ENCODE measurements at places on chromosomes 16 and 17.

- no peak for DNase-seq
These were observed 19.5 kb downstream of the ATP2A3 start for GRCh38 chr17:3944485-3945388.

GRCh38 chr16:9159839-9160550, 68.6 kb downstream of the HAPSTR1 start:
- no peak for DNase-seq

DNA sequence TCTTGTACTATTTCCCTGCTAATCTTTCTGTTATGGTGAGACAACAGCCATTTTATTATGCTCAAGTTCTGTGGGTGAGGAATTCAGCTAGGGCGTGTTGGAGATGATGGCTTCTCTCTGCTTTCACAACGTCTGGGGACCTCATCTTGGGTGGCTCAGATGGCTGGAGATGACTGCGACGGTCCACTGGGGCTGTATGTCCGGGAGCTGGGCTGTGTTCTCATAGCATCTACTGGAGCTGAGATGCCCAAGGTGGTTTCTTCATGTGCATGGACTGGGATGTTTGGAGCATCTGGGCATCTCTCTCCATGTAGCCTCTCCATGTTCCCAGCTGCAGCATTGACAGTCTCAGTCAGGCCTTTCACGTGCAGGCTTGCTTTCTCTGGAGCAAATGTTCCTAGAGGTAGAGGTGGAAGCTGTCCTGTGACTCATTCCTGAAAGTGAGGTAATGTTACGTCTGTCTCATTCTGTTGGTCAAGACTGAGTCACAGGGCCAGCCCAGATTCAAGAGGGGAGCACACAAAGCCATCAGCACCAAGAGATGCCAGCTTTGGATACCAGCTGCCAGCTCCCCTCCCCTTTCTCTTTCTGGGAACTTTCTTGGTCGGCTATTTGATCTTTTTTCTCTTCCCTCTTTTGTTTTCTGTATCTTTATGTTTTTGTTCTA, 96.2 kb downstream of the RAP1GAP2 start:
- no peak for DNase-seq

DNA sequence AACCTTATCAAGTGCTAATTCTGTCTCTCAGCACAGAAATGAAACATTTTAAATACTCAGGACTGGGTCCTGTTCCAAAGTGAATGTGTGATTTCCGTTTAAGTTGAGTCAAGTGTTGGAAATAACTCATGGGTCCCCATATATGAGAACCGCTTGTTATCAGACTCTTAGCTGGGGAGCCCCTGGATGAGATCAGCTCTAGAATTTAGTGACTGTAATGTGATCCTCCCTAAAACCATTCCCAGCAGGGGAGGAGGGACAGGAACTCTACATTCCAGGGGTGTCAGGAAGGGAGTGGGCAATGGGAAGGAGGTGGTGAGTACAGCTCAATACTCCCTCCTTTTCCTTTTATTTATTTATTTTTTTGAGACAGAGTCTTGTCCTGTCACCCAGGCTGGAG, 37.5 kb downstream of the OTOA start:
- DNase-seq, result no peak

- DNase-seq, result no peak
These were observed 70.7 kb upstream of the HNF1B start for GRCh38 chr17:37815536-37815935.

GRCh38 chr17:34354637-34355036, 1.6 kb upstream of the CCL13 start:
- DNase-seq, result no peak

DNA sequence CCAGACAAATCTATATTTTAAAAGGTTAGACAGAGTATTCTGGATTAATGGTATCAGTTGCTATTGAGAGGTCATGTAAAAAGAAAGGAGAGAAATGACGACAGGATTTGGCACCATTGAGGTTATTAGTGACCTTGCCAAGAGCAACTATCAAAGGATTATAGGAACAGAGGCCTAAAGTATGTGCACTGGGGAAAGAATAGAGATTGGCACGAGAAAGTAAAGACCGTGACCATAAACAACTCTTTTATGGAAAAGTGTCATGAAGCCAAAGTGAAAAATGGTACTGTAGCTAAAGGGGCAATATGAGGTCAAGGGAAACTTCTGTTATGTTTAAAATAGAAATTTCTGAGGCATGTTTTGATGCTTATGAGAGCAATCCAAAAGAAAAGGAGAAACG, 115.2 kb upstream of the KIF2B start:
- DNase-seq, result no peak

GRCh38 chr17:50918933-50919296, 52.8 kb upstream of the TOB1 start:
- no peak for DNase-seq

- DNase-seq, result no peak
These were observed 20.9 kb upstream of the RASD1 start for GRCh38 chr17:17516941-17517720.

DNA sequence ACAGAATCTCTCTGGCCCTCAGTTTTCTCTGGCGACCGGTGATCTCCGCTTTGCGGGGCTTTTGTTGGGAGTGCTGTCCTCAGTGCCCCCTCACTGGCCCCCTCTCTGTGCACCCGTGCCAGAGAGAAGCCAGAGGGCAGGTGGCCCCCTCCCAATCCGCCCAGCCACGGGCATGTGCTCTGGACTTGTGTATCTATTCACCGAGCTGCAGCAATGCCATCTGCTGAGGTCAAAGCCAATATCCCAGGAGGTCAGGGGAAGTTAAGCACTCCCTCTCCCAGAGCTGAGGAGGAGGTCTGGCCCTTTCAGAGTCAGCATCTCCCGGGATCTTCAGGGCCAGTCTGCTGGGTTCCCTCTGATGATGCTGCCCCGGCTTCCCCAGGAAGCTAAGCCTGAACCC, 5.1 kb downstream of the CACNG5 start:
- DNase-seq, result no peak

DNA sequence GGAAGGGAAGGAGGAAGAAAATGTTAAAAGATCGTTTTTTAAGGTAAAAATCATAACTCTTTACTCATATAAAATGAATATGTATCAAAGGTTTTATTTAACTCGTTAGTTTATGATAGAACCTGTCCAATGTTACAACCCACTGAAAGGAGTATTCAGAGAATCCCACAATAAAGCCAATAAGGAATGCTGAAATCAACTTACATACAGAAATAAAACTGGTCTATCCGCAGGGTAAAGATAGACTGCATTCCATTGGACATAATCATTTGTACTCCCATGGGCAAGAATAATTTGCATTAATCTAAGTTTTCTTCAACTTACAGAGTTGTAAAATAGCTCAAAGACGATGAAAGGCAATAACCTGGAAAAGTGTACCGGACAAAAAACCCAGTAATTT, 17.9 kb upstream of the BEAN1 start:
- no peak for DNase-seq

DNA sequence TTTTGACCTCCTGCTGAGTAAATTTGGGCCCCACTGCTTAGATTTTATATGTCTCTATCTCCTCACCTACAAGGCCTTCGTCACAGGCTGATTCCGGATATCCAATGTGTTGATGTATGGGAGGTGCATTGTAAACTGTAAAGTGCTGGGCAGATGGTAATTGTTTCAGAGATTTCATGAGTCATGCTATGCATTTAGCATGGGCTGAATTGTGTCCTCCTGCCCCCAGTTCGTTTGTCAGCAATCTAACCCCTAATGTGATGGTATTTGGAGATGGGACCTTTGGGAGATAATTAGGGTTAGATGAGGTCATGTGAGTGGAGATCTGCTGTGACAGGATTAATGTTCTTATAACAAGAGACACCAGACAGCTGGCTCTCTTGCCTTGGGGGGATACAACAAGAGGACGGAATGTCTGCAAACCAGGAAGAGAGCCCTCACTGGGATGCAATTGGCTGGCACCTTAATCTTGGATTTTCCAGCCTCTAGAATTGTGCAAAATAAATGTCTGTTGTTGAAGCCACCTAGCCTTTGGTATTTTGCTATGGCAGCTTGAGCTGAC, 101.8 kb upstream of the NLRP1 start:
- no peak for DNase-seq

- DNase-seq, result peak; percentile 75
These were observed 5.4 kb downstream of the RECQL5 start for GRCh38 chr17:75661531-75661930.

DNA sequence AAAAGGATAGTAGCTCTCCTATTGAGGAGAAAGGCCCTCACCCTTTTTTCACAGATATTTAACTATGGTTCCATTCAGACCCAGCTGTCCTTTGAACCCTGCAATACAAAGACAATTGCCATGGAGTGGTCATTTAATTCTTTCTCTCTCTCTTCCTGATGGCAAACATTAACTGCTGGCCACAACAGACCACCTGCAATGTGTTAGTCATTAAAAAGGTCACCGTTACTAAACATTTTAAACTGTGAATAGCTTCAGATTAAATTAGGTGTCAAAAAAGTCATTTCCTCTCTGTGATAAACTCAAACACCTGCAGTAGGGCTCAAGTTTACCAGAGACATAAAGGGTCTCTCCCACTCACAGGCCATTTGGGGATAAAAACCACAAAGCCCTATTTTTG, 697.2 kb downstream of the TOX3 start:
- no peak for DNase-seq

- DNase-seq, result no peak
These were observed 408.6 kb downstream of the MAF start for GRCh38 chr16:79191933-79192332.

GRCh38 chr17:1206026-1206777, 26.4 kb upstream of the ABR start:
- no peak for DNase-seq

DNA sequence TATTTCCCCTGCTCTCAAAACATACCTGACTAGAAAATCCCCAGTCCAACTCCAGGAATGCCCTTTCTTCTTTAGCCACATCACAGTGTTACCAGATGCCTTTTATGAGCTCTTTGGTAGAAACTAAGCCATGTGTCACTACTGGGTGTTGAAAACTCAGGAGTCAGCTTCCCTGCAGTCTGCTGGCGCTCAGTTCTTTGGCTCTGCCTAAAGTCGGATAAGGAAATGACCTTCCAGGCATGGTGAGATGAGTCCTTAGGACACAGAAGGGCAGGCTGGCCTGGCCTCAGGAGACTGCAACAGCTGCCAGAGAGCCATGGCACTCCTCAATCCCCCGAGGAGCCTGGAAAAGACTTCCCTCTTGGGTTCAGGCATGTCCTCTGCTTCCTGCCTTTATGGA, 89.1 kb downstream of the CDH13 start:
- no peak for DNase-seq

- DNase-seq, result no peak
These were observed 79.8 kb downstream of the ZNF778 start for GRCh38 chr16:89297156-89297874.

- DNase-seq, result peak; percentile 63
These were observed 46.9 kb downstream of the IRX6 start for GRCh38 chr16:55370762-55371482.

GRCh38 chr16:86732621-86733295, 154.4 kb downstream of the FOXL1 start:
- no peak for DNase-seq

DNA sequence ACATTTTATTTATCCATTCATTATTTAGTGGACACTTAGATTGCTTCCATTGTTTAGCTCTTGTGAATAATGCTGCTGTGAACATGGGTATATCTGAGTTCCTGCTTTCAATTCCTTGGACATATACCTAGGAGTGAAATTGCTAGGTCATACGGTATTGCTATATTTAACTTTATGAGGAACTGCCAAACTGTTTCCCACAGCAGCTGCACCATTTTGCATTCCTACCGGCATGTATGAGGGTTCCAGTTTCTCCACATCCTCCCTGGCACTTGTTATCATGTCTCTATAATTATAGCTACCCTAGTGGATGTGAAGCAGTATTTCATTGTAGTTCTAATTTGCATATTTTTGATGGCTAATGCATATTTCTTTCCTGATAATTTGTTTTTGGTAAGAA, 23.7 kb upstream of the DRG2 start:
- DNase-seq, result no peak

- no peak for DNase-seq
These were observed 121.6 kb downstream of the ZNF423 start for GRCh38 chr16:49734331-49734730.

DNA sequence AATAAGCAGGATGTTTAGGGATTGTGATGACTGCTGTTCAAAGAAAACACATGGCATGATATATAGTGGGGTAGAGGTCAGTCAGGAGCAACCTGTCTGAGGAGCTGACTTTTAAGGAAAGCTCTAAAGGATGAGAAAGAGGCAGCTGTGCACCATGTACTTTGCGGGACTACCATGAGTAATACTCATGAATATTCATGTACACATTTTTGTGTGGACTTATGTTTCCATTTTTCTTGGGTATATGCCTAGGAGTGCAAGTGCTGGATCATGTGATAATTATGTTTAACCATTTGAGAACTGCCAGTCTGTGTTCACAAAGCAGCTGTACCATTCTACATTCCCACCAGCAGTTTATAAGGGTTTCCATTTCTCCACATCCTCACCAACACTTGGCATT, 35.8 kb downstream of the BEAN1 start:
- no peak for DNase-seq
